ENCODE measurements at places on chromosomes 3 and 15. TPM values are rescaled to one million over a fixed set of nuclear protein-coding genes. Genes with fewer than 3 reads are reported as not detected.

The MKRN3 gene
- not detected for total RNA-seq

DNA sequence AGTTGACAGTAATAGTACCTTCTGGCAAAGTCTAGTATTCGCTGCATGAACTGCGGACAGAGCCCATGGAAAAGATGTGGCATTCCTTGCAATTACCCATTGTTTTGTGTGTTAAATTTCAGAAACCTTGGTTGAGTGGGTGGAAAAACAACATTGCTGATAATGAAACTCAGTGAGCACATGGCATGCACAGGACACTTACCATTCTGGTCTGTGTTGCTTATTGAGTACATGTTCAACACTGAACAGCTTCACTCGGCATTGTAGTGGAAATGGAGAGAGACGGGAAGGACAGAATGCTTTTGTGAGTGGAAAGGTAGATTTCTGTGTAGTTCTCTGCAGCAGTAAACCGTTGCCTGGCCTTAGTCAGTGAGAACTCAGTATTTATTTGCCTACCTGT, 165.3 kb downstream of the FNDC3B start:
- no peak for DNase-seq

DNA sequence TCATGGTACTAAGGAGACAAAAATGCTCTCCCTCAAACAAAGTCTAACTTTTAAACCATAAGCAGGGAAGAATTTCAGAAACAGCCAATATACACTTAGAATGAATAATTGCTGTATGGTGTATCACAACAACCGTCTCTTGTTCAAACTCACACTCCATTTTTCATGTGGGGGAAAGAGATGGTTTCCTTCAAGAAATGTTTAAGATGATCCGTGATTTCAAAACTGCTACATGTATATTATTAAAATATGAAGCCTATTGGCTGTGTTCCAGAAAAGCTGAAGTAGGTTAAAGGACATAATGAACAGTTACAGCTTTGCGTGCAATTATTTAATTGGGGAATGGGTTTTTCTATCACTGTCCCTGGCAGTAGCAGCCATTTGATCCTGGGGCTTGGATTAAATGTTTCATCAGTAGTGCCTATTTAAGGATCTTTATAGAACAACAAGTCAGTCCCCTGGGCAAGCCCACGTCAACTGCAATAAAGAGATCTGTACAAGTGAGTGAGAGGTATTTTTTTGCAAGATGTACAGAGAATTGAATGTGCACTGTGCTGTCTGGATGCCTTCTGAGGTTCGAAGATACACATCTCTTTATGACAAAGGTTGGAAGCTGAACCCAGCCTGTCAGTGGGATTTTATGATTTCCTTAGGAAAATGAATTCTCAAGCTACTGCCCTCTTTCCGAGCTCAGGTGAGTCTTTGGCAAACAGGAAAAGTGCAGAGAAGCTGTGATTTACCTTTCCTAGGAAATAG, 337.2 kb upstream of the RARB start:
- DNase-seq: no peak

- peak; percentile 10 for DNase-seq
These were observed 146.4 kb downstream of the TJP1 start for GRCh38 chr15:29675791-29676301.

DNA sequence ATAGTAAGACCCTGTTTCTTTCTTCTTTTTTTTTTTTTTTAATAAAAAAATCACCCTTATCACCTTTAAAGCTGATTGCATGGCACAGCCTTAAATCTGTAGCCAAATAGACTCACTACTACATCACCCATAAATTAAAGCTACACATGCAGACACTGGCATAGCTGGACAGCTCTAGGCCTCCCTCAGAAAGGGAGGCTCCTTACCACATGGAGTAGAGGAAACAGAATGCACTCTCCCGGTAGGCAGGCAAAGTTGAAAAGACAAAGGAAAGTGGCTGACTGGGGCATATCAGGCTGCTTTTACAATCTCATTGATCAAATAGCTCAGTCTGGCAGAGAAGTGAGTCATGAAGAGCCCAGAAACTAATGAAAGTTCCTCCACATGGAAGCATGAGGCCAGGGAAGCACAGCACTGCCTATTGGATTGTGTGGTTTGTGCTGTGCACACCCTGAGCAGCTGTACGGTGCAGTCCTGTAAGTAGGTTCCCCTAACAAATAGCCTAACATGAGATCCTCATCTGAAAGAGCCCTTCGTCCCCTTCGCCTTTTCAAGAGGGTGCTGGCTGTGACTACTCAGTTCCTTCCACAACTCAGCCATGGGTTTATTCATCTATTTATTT, 32.7 kb upstream of the FAM98B start:
- DNase-seq: no peak

DNA sequence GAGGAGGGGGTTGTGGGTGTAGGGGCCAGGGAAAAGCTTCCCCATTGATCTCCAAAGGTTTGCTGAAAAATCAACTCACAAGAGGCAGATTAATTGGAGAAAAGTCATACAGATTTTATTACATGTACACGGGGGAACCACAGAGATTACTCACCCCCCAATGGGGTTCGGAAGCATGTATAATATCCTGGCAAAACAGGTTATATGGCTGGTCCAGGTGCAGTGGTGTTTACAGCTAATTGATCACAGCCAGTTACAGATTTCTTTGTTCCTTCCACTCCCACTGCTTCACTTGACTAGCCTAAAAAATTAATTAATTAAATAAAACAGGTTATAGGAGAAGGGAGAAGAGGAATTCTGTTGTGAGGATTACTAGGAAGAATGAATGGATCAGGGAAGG, 22.4 kb downstream of the PRKCI start:
- DNase-seq: no peak

All from breast epithelium (tissue), 4 donors.